ENCODE measurements at places on chromosomes 6 and 20.

DNA sequence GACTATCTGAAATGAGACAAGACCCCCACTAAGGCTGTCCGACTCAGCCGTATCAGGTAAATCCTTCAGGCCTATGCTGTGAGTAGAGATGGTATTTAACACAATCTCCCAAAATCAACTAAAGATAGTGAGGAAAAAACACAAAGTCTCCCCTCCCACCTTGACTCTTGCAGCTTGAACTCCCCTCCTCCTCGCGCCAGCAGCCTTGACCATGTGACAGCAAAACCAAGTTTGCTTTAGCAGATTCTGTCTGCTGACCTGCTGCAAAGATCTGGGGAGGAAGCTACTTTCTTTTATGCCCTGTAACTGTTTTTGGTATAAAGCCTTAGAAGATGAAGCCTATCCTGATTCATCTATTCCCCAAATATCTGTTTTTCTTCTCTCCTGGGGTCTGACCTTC, 509.5 kb downstream of the CDH26 start:
- DNase-seq, result no peak

DNA sequence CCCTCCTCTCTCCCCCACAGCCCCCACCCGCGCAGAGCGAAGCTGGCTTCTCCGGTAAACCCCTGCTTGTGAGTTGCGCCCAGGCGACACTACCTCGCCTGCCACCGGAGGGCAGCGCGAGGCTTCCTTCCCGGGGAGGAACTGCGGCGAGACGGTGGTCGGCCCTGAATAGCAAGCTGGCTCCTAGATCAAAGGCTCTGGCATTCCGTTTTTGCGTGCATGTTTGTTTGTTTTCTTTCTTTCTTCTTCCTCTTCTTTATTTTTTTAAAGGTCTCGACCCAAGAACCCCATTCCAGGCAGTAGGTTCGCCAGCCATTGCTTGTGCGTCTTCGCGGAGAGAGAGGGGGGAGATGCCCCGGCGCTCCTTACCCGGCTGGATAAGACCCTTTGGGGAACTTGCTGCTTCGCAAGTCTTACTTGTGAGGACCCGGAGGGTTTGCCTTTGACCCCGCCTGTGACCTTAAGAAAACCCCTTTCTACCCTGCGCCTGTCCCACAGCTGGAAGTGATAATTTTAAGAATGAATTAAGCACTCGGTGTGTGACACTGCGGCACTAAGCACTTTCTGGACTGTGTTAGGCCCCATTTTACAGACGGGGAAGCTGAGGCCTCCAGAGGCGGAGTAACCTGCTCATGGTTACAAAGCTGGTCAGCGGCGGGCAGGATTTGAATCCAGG, 92.7 kb upstream of the SIRPA start:
- DNase-seq, result peak; percentile 74

DNA sequence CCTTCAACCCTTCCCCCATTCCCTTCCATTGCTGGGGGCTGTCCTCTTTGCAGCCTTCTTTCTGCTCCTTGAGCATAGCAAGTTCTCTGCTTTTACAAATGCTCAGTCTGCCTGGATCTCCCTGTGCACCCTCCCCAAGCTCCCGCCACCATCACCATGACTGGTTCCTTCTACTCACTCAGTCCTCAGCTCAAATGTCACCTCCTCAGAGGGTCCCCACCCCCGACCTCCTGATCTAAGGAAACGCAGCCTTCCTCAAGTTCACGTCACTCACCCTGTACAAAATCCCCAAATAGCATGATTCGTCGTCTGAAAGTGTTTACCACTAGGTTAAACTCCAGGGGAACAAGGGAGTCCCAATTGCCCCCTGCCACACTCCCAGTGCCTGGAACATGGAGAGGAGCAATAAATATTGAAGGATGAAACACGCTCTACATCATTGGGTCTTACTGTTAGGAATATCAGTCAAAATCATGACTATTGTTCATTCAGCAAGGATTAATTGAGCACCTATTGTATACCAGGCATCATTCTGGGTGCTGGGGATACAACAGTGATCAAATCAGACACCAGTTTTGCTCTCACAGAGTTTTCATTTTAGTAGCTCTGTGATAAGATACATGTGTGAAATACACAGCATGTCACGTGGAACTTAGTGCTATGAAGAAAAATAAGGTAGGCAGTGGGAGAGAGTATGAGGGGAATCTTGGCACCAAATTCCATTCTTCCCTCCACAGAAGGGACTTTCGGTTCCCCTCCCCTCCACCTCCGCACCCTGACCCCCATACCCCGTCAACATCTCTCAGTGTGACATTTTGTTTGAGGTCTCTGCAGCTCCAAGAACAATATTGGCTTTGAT, 15.6 kb downstream of the TP53RK start:
- no peak for DNase-seq

DNA sequence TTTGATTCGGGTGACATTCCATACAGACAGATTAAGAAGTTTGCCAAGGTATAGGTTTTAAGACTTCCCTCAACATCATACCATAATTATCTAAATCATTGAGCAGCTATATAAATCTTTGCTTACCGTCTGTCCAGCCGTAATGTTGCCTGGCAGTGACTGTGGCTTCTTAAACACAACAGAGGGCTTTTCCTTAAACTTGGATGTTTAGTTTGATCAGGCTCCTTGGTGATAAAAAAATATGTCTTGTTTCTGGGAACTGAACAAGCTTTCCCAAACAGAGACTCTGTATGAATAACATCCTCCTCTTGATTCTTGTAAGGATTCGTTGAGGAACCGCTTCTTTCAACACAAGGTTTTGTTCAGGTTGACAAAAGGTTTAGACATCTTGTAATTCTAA, 130.9 kb downstream of the QKI start:
- no peak for DNase-seq

DNA sequence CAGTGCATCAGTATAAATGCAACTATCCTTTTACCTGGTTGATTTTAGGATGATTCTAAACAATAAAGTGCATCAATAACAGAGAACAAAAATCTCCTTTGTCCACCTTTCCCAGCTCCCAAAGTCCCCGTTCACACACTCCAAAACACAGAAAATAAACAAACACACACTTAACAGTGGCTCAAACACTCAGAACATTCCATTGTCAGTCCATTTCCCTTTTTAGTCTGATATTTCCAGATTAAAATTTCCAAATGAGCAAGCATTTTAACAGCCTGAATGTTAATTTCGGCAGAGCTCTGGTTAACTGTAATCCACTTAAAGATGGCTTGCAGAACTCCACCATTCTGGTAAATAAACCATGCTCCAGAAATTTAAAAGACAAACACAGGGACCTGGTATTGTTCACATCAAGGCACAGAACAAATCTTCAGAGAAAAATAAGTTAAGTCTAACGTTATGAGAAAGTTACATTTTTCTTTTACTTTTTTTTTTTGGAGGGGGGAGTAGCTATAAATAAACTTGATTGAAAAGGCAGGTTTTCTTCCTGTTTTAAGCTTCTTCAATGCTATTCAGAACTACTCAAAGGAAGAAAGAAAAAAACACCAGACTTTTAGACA, 100.8 kb downstream of the DST start:
- DNase-seq, result peak; percentile 83

GRCh38 chr6:44297063-44298038, 15.8 kb downstream of the AARS2 start:
- peak; percentile 35 for DNase-seq

GRCh38 chr6:39378175-39378959, 55.9 kb upstream of the KCNK16 start:
- DNase-seq, result no peak

Measured in OCI-M1 (cell line).